ENCODE measurements at places on chromosomes 16 and 17. TPM values are rescaled to one million over a fixed set of nuclear protein-coding genes. Genes with fewer than 3 reads are reported as not detected.

The SNRNP25 gene
- 16.9 TPM for total RNA-seq

The MLX gene
- 41.1 TPM for total RNA-seq

The KCNAB3 gene
- total RNA-seq: 0.10 TPM

The RNF227 gene
- 5.9 TPM for total RNA-seq

The CRYBA1 gene
- total RNA-seq: not detected

The CFAP119 gene
- total RNA-seq: 3.9 TPM

The TMEM235 gene
- not detected for total RNA-seq

The RGS11 gene
- 4.0 TPM for total RNA-seq

The CHD3 gene
- total RNA-seq: 104 TPM

The SLC16A6 gene
- total RNA-seq: 0.21 TPM
